CD4-positive, alpha-beta T cell treated with Interleukin-1 beta for 1 hour (primary cell): ENCODE measurements at places on chromosomes 4 and X.

DNA sequence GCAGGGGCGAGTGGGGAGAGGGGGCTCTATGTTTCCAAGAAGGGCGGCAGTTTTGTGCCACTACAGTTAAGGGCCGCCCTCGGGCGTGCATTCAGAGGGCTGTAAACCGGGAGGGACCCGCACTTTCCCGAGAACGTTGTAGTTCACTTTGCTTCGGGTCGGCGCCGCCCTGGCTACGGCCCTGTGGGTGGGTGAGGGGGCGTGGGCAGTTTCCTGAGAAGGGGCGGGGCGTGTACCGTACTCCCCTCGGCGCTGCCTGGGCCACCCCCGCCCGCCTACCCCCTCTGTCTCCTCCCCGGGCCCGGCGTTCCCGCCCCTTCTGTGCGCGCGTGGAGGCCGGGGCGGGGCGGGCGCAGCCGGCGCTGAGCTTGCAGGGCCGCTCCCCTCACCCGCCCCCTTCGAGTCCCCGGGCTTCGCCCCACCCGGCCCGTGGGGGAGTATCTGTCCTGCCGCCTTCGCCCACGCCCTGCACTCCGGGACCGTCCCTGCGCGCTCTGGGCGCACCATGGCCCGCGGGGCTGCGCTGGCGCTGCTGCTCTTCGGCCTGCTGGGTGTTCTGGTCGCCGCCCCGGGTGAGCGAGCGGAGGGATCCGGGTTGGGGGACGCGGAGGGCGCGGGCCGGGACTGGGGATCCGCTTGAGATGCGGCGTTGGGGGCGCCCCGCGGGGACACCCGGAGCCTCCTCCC lies at the start of gene CD99:
CD99 (plus strand) TSS at position 440 of the 687 bp plus-strand sequence; CDS start at position 506, 66 bp downstream.
- DNase-seq = peak; percentile 94

GRCh38 chrX:68685685-68686084 lies 38.2 kb downstream of the STARD8 start:
- peak; percentile 43 for DNase-seq

DNA sequence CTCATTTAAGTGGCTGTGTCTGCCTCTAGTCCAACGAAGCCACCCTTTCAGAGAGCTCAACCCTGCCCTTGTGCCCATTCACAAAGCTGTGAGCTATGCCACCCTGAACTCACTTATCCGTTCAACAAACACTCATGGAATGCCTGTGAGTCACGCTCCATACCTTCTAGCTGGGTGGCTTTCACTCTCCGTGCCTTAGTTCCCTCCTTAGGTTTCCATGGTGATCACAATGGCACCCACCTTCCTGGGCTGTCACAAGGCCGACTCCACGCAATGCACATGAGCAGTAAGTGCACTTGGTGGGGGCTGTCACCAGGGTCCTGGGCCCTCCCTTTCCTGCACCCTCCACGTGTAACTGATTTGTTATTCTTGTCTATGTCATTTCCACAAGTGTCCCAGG lies 37.2 kb upstream of the PPP2R2C start:
- no peak for DNase-seq

DNA sequence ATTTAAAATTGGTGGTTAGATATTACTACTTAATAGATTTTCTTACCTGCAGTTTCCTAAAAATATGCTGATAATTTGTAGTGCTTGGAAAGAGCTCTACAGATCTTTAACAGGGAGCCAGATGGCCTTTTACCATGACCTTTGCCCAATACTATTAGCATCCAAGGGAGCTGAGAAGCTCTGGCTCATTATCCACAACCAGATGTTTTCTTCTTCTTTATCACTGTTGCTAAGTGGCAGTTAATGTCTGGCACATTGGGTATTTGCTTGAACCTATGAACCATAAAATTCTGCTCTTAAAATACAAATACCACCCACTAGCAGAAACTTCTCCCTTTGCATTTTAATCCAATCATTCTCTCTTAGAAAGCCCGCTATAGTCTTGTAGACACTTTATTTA lies 1480.3 kb downstream of the C4orf33 start:
- no peak for DNase-seq

DNA sequence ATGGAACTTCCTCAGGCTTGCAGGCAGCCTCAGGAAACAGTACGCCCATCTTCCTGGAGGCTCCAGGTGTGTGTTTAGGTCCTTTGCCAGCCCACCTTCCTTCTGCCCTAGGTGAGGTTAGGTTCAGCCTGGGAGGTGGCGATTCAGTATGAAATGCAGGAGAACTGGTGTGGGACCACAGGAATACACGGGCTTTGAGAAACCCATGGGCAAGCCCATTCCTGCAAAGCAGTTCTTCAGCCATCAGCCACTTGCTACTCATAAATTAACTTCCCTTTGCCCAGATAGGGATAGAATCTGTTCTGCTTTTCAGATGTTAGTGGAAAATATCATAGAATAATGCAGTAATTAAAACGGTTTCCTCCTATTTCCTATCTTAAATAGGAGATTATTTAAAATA lies 32.2 kb downstream of the TBC1D14 start:
- DNase-seq = no peak

GRCh38 chr4:158808399-158808798 lies 39.6 kb downstream of the FNIP2 start:
- no peak for DNase-seq

DNA sequence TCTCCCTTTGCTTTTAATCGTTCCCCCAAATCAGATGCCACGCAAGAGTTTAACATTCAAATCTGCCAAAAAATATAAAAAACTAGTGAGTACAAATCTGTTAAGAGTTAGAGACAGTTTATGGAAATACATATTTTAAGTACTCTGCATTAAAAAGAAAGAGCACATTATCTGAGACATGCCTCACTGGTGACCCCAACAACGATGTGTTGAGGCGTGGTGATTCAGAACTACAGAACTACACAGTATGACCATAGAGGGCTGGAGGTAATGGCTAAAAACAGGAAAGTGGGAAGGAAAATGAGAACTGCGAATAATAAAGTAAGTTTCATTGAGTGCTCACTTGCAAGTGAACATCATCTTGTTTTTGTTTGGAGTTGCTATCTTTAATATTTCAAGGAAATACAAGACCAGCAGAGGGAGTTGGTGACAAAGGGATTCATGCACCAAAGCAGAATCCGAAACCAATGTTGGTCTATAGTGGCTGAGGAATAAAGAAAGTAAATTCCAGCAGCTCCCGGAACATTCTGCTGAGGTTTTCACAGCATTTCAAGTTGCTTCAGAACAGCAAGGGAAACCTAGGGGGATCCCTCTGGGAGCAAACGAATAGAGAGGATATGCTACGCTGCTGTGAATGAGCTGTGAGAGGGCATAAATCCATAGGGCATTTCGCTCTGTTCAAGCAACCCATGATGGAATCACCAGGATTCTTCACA lies 92.2 kb downstream of the DCHS2 start:
- DNase-seq = no peak

GRCh38 chr4:138889216-138889615 lies 126.4 kb upstream of the NOCT start:
- DNase-seq = no peak

- no peak for DNase-seq
Observed at GRCh38 chr4:152591876-152592275, 56.0 kb upstream of the FBXW7 start.

GRCh38 chr4:128130621-128131020 lies 69.5 kb downstream of the LARP1B start:
- no peak for DNase-seq

DNA sequence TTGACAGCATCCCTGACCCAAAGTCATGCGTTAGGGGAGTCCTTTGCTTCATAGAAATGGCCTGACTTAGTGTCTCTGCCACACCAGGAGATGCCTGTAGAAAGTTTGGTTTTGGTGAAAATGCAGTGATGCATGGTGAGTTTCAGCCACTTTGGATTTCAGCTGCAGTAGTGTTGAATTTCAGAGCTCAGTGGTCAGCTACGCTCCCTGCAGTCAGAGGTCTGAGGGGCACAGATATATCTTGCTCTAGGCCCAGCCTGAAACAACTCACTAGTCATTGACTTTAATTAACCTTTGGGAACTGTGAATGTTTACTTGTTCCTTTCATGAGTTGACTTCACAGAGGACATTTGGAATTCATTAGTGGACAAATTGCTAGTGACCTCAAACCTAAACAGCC lies 17.5 kb downstream of the RBMX2 start:
- no peak for DNase-seq

DNA sequence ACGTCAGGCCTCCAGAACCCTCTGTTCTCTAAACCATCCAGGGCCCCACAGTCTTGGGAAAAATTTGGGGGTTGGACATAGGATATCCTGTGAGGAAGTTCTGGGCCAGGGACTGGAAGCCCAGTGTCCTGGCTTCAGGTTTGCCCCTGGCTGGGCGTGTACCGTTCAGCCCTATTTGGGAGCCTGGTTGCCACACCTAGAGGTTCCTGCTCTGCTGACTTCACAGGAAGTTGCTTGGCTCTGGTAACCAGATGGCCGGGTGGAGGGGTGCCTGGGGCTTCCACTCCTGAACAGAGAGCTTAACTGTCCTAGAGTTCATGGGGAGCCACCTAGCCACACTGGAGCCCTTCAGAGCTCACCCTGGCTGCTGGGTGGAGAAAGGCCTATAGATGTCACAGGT lies 1.1 kb downstream of the TAFAZZIN start:
- peak; percentile 52 for DNase-seq

DNA sequence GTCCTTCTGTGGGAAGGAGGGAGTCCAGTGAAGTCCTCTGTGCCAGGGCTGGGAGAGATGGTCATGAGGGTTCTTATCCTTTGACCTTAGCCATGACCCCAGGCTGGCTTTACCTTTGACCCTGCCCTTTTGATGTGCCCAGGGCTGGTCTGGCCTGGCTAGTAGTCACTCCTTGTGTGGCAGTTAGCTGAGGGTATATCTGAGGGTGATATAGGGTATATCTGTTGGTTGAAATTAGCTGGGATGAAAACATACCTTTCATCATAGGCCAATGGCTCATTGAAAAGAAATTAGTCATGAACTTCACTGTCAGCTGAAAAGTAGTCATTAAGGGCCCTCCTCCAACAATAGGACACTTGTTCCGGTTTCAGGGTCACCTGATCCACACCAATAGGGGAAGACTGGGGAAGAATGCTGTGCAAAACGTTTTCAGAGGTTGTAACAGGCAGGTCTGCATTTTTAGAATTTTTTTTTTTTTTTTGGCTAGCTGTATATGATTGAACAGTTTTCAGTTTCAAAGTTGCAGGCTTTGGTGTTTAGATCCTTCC lies 74.6 kb upstream of the STOX2 start:
- no peak for DNase-seq

DNA sequence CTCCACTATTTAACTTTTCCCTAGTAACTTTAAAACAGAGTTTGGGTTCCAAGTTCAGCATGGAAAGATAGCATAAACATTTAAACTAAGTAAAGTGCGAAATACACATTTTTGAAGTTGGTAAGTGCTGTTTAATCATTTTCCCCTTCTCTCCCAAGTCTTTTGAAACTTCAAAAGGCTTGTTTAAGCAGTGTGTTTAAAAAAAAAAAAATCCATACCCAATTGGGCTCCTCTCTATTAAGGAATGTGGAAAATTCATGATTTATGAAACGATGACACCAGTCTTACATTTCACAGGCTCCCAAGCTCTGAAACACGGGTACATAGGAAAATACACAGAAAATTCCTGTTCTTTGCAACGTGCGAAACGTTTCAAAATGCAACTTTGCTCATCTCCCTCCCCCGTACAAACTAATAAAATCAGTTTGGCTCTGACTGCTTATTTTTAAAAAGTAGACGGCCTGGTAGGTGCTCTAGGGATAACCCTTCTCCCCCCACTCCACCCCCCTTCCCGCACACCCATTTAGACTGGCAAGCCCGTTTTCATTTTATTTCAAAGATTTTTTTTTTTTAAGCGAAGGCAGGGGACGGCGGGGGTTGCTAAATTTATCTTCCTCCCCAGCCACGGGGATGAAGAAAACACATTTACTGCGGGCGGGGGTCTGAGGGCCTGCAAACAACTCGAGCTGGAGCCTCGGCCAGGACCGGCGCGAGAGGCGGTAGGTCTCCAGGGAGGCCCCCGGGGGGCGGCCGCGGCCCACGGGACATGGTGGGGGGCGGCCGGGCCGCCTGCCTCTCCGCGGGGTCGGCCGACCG lies 786 bp upstream of the ZFX start:
- DNase-seq = peak; percentile 35

DNA sequence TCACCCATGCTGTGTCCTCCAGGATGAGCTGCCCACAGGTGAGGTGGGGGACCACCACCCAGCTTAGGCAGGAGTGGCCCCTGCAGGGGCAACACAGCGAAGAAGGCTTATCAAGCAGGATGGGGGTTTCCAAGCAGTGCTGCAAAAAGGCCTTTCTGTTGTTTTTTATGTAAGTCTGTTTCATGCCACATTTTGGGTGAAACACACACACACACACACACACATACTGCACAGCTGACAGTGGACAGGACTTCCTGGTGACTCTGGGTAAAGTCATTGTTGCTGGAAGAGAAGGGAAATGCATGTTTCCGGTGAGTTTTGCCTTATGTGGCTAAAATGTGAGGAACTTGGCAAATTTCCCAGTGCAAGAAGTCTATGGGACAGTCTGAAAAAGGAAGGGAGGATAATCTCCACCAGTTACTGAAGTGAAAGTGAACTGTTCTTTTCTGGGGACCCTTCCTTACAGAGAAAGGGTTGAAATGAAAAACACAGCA lies 119.2 kb downstream of the IRF2 start:
- peak; percentile 37 for DNase-seq

- no peak for DNase-seq
Observed at GRCh38 chr4:33422656-33423055, 2702.5 kb downstream of the PCDH7 start.

- DNase-seq = no peak
Observed at GRCh38 chr4:108596344-108596743, 24.0 kb upstream of the RPL34 start.
